ENCODE measurements at places on chromosomes 3 and 15.

DNA sequence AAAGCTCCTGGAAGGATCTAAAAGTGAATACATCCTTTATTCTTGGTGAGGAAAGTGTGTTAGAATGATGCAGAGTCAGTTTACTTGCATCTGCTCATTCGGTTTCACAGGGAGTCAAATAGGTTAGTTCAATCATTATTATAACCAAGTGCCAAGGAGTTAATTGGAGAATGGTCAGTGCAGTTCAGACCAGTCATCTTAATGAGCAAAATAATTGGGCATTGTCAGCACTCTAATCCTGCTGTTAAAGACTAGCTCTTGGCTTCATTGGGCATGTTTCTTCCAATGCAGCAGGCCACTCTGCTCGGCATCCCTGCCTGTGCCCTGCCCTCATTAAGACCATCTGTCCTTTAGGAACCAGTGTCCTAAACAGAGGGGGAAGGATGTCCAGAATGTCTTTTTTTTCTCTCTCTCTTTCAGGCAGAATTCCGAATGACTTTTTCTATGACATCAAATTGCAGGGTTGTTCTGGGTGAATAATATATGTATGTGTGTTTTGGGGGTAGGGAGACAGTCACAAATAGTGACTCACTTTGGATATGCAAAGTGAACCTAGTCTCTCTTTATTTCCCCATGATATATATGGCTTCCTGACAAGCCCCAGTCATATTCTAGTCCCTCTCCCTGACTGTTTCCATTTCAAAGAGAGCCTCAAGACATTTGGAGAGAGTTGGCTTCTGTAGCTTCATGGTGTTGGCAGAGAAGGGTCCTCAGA is 205.4 kb upstream of the TRIM42 start:
- DNase-seq, result no peak

GRCh38 chr3:132119531-132119930 is 84.7 kb upstream of the CPNE4 start:
- DNase-seq, result no peak

DNA sequence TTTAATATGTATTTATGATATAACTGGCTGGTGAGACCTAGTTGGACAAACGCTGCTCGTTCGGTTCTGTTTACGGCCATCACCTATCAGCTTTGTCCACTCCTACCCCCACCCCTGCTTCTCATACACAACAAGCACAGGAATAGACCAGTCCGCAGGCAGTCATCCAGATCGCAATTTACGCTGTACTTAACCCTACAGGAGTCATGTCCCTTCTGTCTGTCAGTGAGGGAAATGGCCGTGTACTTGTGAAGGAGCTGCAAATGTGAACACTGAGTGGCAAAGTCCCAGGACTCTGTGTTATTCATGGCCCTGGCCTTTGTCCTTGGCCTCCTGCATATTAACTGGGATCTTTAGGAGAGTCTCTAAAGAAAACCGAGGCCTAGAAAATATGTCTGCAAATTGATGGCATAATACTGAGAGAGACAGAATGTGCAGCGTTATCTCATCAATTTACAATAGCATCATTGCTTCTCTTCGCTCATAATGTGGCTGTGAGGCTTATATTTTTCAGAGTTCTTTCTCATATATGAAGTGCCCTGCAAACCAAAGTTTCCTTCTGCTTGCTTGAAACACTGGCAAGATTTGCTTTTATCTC is 7.2 kb upstream of the ABHD10 start:
- no peak for DNase-seq

GRCh38 chr3:165830746-165831145 is 6.5 kb downstream of the BCHE start:
- no peak for DNase-seq

- no peak for DNase-seq
Measured at GRCh38 chr3:58041826-58042324, 33.7 kb downstream of the FLNB start.

GRCh38 chr3:172029425-172030098 is 9.8 kb upstream of the FNDC3B start:
- no peak for DNase-seq

- DNase-seq, result no peak
Measured at GRCh38 chr3:45758871-45759270, 37.5 kb downstream of the SLC6A20 start.

DNA sequence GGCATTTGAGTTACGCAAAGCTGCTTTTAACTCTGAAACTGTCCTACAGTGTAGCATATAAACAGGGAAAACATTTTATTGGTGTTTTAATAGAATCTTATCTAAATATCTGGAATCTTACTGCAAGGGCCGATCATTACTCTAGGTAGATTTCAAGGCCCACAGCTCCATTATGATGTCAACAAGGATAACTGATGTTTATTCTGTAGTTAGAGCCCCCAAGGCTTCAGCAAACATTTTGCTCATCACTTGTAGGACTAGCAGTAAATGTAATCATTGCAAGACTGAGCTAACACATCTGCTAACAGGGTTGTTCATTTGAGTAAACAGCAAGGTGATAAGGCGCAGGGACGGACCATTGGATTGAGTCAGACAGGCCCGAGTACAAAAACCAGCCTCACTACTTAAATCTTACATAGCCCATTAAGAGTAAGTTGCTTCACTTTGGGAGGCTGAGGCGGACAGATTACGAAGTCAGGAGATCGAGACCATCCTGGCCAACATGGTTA is 332.5 kb upstream of the TPRG1 start:
- no peak for DNase-seq

GRCh38 chr15:33852094-33852493 is 116.2 kb upstream of the CHRM5 start:
- DNase-seq, result no peak

GRCh38 chr3:51044982-51045381 is 340.1 kb upstream of the MANF start:
- DNase-seq, result no peak

DNA sequence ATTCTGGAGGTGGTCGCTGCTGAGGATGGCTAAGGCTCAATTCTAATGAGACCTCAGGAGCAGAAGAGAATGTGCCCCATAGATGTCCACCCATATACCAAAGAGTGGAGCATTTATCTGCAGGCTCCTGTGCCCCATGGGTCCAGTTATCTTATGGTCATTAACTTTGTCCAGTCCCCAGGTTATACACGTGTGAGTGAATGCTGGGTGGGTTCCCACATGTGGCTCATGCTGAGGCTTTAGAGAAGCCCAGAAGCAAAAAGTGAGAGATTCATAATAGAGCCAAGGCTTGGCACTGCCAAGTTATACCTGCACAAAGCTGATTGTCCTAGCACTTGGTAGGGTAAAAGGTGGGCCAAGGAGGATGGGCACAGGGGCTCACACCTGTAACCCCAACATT is 30.0 kb upstream of the MINAR1 start:
- DNase-seq, result no peak

DNA sequence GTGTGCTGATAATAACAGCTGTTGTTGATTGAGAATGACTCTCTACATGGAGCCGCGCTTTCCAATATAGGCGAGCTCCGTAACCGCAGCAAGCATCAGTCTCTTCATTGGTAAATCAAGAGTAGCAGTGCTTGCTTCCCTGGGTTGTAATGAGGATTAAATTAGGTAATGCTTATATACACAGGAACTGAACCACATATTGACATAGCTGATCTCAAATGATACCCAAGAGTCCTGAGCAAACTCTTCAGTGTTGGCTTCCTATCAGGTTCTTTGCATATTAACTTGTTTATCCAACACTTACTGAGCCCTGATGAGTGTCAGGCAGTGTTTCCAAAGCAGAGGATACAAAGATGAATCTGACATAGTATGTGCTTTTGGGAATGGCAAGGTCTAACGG is 46.4 kb upstream of the SLCO3A1 start:
- no peak for DNase-seq

DNA sequence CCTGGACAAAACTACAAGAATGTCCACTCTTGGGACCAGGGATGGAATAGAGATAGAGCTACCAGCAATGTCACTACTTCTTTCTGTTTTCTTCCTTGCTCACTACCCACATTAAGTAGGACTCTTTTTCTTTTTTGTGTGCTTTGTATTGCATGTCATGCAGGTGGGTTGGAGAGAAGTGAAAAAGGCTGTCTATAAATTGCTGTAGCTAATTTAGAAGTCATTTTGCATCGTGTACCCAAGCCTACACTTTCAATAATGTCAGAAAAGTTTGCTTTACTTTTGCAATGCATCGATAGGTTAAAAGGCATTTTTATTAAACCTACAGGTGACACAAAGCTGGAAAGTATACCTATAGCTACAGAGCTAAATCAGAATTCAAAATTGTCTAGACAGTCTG is 58.9 kb downstream of the GTF2E1 start:
- no peak for DNase-seq

GRCh38 chr3:98750276-98750919 is 12.7 kb upstream of the ST3GAL6 start:
- no peak for DNase-seq

GRCh38 chr3:2036076-2036475 is 62.6 kb upstream of the CNTN4 start:
- DNase-seq, result no peak

DNA sequence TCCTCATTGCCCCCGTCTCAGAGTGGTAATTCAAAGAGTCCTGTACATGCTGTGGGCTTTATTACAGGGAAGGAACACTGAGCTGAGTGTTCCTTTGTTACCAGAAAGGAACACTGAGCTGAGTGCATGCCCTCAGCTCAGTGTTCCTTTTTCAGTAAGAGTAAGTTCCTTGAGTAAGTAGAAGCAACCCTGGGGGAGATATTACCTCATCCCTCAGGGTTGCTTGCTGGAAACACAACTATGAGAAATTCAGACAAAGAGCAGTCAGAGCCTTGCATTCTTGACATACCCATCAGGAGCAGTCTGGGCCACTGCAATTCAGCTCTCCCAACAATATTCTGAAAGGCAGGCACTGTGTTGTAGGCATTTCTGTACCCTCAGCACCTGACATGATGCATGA is 17.0 kb downstream of the CHRM5 start:
- no peak for DNase-seq

DNA sequence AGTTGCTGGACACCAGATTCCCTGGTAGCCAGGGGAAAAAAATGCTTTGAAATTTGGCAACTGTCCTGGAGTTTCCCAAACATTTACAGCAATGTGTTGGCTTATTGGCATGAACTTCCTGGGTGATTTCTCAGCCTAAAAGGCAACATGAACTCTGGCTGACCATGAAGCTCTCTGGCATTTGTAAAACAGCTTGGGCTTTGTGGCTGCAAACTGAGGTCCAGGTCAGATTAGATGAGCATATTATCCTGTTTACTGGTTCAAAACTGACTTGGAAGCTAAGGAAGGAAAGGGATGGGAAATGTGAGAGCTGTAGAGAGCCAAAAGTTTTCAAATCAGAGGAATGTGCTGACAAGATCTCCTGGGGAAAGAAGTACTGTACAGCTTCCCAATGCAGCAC is 139.0 kb downstream of the P3H2 start:
- no peak for DNase-seq

GRCh38 chr15:92833106-92833433 is 67.1 kb upstream of the CHD2 start:
- DNase-seq, result no peak

- DNase-seq, result no peak
Measured at GRCh38 chr3:172074032-172074431, 34.7 kb downstream of the FNDC3B start.

- DNase-seq, result no peak
Measured at GRCh38 chr3:14366248-14366647, 36.2 kb upstream of the SLC6A6 start.

DNA sequence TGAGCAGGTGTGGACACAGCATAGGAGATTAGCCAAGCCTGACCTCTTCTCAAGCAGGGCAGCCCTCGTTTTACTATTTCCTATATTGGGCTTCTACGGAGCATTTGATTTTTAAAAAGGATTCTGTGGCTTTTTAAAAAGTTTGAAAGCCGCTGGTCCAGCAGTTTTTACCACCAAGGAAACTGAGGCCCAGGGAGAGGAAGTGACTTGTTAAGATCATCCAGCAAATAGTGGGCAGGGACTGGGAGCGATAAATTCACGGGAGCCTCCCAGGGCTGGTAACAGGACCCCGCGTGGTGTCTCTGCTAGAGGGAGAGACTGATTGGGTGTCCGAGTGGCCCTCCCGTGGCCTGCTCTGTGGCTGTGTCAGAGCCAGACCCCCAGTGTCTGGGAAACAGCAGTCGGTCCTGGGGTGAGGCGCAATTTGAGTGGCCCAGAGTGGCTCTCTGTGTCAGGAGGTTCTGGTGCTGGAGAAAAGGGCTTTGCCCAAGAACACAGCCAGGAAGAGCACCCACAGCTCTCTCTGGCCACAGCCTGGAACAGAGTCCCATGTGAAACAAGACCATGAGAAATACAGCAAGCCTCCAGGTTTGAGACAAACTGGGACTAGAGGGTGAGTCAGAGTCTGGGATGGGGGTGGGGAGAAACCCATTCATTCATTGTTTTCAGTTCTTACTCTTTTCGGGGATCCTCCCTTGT is 4.2 kb downstream of the FURIN start:
- no peak for DNase-seq

GRCh38 chr3:134381076-134381475 is 6.8 kb upstream of the AMOTL2 start:
- no peak for DNase-seq

DNA sequence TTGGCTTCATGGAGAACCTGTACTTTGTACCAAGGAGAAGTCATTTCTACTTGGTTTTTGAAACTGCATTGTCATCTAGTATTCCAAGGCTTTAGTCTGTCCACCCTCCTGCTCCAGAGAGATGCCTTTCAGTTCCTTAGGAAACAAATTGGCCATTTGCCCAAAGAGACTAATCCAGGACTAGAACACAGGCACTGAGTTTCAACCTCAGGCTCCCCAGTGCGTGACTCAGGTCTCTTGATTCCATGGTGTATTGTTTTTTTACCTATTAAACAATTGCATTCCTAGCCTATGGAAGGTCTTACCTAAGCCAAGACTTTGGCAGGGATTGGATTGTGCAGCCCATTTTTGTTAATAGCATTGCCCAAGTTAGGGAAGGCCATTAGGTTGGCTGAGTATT is 214.8 kb upstream of the CTDSPL start:
- no peak for DNase-seq

- no peak for DNase-seq
Measured at GRCh38 chr3:185420762-185421161, 57.8 kb downstream of the MAP3K13 start.

- DNase-seq, result no peak
Measured at GRCh38 chr3:138449490-138449889, 15.1 kb downstream of the ESYT3 start.

GRCh38 chr3:197398286-197398878 is 100.0 kb upstream of the DLG1 start:
- DNase-seq, result no peak

GRCh38 chr3:194225988-194226663 is 90.2 kb downstream of the HES1 start:
- no peak for DNase-seq

- no peak for DNase-seq
Measured at GRCh38 chr3:20336572-20336971, 150.6 kb upstream of the SGO1 start.

GRCh38 chr3:189580190-189580589 is 51.0 kb upstream of the TP63 start:
- no peak for DNase-seq

- no peak for DNase-seq
Measured at GRCh38 chr3:121493431-121493830, 52.4 kb downstream of the POLQ start.

GRCh38 chr15:80264031-80264430 is 12.0 kb upstream of the CTXND1 start:
- DNase-seq, result no peak

All from activated CD8-positive, alpha-beta memory T cell treated with anti-CD3 and anti-CD28 coated beads for 48 hours (primary cell).